ENCODE measurements at places on chromosomes 7 and 10. TPM values are rescaled to one million over a fixed set of nuclear protein-coding genes. Genes with fewer than 3 reads are reported as not detected.

DNA sequence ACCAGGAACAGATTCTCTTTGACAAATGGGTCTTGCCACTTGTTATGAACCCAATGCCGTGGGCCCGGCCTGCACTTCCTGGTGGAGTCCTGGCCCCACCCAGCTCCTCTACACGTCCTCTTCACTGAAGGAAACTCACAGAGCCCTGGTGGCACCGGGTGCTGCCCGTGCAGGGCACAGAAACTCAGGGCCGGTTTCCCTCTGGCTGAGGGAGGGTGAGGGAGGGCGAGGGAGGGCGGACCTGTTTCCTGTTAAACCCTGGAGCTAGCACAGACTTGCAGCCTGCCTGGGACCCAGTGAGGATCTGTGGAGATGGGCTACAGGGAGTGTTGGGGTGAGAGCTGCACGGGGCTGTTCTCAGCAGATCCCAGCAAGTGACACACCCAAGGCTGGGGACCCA, 596.3 kb downstream of the PTPRN2 start:
- DNase-seq, result no peak

GRCh38 chr7:98240961-98241673, 10.9 kb downstream of the TECPR1 start:
- DNase-seq, result peak; percentile 49

- DNase-seq, result no peak
Observed at GRCh38 chr10:117131376-117132327, 6.4 kb downstream of the VAX1 start.

GRCh38 chr10:101164020-101164419, 32.9 kb downstream of the TLX1 start:
- DNase-seq, result no peak

DNA sequence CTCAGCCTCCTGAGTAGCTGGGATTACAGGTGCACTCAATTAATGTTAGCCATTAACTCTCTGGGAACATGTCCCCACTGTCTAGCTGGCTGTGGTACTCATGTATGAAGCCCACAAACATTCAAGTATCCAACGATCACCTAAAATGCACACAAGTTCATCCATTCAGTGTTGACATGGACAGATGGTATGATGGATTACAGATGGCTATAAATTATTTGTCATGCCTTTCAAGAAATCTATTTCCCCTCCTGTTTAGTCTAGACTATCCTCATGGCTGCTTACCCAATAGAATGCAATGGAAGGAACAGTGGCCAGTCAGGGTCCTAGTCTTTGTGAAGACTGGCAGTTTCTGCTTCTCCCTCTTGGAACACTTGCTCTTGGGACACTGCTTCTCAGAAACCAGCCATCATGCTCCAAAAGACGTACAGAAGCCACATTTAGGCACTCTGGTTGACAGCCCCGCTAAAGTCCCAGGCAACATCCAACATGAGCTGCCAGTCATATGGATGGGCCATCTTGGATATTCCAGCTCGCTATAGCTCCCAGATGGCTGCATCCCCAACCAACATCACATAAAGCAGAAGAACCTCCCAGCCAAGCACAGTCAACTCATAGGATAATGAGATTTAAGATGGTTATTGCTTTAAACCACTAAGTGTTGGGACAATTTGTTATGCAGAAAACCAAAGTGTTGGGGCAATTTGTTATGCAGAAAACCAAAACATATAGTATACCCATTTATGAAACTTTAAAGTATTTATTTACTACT, 33.1 kb downstream of the MYL10 start:
- DNase-seq, result no peak

DNA sequence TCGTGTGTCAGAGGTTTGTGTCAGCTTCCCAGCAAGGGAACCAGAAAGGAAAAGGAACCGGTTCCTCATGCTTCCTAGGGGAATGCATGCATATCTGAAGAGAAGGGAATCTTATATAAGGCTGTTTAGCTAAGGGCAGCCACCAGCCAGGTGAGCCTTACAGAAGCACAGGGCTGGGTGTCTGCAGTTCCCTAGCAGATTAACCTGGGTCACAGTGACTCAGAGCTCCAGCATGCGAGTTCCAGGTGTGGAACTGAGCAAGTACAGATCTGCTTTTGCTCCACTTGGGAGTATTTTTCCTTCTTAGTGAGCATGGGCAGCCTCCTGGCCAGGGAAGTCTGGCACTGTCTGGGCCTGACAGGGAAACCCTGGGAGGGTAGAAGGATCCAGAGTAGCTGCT, 957 bp upstream of the ANKRD2 start:
- DNase-seq, result peak; percentile 49

- DNase-seq, result no peak
Observed at GRCh38 chr10:105023211-105024111, 382.4 kb downstream of the SORCS3 start.

DNA sequence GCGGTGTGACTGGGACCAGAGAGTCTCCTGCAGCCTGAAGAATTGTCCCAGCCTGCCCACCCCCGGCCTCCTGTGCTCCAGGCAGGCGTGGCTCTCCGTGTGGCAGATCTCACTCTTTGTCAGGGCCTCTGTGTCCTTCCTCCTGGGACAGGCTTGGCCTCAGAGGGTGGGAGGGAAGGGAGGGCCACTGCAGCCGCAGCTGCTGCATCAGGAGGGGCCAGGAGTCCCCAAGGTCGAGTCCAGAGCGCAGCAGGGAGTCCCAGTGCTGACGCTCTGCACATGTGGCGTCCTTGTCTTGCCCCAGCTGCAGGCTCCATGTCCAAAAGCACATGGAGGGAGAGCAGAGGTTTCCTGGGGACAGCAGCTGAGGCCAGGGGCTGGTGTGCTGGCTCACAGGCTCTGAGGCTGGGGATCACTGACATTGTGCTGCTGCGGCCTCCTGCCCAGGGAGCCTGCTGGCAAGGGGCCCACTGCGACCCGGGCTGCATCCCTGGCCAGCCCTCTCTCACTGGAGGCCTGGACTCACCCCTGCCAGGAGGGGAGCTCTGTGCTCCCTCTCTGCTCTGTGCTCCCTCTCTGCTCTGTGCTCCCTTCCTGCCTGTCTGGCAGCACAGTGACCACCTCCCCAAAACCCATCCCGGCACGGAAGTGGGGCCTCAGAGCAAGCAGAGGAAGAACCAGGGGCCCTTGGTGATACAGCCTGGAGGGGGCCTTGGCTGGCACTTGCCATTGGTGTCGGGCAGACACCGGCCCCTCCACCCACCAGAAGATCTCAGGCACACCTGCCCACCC, 114.6 kb upstream of the RET start:
- DNase-seq, result no peak

DNA sequence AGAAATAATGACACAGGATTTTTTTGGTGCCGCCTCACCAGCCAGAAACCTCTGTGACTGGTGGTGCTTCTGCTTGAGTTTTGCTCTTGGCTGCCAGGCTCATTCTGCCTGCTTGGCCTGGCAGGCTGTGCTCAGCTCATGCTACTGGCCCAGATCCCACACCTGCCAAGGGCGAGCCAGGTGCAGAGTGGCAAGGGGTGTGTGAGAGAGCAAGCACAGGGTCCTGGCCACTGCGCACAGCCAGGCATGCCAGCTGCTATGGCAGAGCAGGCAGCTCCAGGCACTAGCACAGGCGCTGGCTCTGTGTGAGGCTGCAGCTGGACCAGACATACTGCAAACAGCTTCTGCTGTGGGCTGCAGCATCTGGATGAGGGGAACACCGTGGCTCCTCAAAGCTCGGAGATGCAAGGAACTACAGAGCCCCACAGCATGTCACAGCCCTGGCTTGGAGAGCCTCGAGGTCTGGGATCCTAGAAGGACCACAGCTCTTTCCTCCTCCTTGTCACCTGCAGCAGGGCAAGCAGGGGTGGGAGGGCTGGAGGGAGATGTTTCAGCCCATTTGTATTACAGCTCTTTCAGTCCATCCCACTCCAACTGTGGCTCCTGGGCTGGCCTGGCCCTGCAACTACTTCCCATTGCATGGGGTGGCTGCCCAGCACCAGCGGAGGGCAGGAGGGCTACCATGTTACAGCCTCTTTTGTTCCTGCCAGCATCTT, 313.4 kb upstream of the SEMA3C start:
- peak; percentile 14 for DNase-seq

DNA sequence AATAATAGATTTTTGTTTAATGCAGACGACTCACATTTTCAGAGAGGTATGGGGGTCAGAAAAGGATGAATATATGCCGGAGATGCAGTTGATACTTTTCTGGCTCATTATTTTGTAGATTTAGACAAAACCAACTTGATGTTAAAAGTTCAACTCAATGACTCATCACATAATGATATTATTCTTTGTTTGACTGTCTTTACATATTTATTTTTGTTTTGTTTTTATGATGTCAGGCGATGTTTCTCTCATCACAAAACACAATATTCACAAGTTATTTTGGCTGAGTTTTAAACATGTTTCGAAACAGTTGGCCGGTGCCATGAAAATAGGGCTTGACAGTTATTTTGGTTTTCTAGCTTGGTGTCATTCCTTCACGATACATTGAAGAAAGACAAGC, 1.3 kb downstream of the GJD4 start:
- DNase-seq, result no peak

DNA sequence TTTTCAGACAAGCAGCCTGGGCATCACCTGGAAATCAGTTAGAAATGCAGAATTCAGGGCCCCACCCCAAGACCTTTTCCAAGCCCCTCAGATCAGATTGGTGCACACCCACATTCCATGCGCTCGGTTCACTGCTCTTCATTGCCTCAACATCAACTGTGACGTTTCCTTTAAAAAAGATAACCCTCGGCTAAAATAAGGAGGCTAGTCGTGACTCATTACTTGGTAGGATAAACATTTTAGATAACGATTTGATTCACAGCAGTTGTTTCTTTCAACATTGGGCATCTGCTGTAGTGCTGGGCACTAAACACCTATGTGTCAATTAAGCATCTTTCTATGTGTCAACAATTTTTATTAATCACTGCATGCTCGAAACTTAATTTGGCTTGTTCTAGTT, 191.1 kb upstream of the LRGUK start:
- DNase-seq, result no peak

GRCh38 chr10:35027567-35027966, 62.6 kb downstream of the CUL2 start:
- DNase-seq, result no peak

- no peak for DNase-seq
Observed at GRCh38 chr10:4013651-4014121, 228.7 kb upstream of the KLF6 start.

DNA sequence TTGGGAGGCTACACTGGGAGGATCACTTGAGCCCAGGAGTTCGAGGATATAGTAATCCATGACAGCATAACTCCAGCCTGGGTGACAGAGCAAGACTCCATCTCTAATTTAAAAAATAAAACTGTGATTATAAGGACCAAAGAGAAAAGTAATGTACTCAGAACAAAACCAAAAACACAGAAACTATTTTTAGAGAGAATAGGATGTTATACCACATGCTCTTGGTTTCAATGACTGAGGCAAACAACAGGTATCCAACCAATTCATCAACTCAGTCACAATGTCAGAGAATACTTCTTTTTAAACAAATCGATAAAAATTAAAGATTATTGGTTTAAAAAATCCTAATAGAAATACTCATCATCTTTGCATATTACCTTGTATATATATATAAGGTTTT, 186.7 kb downstream of the TPK1 start:
- DNase-seq, result no peak

DNA sequence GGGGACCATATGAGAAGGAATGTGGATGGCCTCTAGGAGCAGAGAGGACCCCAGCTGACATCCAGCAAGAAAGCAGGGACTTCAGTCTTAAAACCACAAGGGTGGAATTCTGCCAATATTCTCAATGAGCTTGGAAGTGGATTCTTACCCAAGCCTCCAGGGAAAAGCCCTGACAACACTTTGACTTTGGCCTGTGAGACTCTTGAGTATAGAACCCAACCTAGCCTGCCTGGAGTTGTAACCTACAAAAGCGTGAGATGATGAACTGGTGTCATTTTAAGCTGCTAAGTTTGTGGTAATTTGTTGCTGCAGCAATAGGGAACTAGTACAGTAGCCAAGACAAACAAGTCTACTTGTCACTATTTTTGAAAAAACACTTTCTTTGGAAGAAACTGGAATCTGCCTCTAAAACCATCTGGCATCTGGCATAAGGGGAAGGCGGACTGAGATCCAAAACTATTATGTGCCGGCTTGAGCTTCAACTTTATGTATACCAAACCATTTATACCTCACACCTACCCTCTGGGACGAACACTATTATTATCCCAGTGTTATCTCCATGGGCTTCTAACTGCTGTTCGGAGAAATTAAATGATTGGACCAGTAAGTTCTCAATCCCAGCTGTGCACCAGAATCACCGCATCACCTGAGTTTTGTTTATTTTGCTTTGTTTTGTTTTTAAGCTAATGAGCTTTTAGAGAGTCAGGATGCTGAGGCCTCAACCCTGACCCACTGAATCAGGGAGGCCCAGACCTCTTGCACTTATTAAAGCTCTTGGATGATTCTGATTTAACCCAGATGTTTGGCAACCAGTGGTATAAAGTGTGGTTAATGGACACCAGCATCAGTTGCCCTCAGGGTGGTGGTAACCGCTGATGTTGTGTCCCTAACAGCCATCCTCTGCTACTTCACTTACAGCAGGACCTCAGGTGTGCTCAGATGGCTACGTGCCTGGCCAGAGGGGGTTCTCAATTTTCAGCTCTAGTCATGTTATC, 83.0 kb downstream of the C1GALT1 start:
- no peak for DNase-seq

The PLXNA4 gene
- 0.41 TPM for total RNA-seq

The HECW1 gene
- 1.4 TPM for total RNA-seq

The HABP2 gene
- 0.17 TPM for total RNA-seq

The TRIL gene
- total RNA-seq, result 3.5 TPM

The NMT2 gene
- 18.3 TPM for total RNA-seq

All from prostate gland (tissue), 2 donors.